ENCODE measurements at places on chromosomes 6 and 20. TPM values are rescaled to one million over a fixed set of nuclear protein-coding genes. Genes with fewer than 3 reads are reported as not detected.

GRCh38 chr6:151324488-151324825, 66.9 kb downstream of the ZBTB2 start:
- no peak for DNase-seq

- no peak for DNase-seq
These were observed 139.1 kb downstream of the CDH26 start for GRCh38 chr20:60097285-60097684.

DNA sequence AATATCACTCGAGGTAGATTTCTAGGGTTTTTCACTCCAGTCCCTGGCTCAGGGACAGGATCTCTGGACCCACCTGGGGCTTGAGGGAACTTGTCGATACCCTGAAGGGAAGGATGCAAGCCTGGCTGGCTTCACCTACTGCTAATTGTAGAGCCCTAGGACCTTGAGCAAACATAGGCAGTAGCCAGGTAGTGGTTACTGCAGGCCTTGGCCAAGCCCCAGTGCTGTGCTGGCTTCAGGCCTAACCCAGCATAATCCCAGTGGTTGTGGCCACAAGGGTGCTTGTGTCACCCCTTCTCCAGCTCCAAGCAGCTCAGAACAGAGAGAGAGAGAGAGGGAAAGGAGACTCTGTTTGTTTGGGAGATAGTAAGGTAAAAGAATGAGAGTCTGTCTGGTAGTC, 5.8 kb upstream of the MCM9 start:
- DNase-seq, result no peak

PRDM13 gene
- not detected for total RNA-seq

DNA sequence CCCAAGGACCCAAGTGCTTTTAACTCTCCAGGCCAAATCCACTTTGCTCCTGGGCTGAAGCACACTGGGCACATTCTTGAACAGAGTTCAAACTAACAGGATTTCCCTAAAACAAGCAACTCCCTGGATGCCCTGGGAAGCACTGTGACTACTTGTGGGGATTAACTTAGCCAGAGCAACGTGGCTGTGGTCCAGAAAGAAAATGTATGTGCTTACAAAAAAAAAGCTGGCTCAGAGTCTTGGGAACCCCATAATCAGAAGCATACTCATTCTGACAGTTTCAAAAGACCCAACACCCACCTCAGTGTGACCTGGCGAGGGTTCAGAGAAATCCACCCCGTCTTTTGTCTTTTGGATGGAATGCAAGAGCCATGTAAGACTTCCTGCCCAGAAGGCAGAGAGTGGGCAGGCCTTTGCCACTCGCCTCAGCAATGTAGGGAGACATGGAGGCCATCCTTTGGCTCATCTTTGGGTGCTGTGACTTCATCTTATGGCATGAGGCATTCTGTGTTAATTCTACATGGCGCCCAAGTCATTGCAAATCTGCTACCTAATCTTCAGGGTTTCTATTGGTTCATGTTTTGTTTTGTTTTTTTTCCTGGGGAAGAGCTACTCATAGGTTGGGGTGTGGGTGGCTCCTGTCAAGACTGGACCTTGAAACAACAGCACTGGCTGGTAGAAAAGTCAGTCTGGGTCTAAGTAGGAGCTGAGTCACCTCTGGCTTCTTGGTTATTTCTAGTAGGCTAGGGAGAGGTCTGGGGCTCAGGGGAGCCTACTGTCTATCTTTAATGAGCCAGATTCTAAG, 248.6 kb upstream of the SUPT3H start:
- DNase-seq, result no peak

CENPW gene
- total RNA-seq, result 56.5 TPM

GRCh38 chr20:3275966-3276679, 37.1 kb upstream of the SLC4A11 start:
- no peak for DNase-seq

- DNase-seq, result no peak
These were observed 43.5 kb upstream of the SCAF8 start for GRCh38 chr6:154689493-154690255.

DNA sequence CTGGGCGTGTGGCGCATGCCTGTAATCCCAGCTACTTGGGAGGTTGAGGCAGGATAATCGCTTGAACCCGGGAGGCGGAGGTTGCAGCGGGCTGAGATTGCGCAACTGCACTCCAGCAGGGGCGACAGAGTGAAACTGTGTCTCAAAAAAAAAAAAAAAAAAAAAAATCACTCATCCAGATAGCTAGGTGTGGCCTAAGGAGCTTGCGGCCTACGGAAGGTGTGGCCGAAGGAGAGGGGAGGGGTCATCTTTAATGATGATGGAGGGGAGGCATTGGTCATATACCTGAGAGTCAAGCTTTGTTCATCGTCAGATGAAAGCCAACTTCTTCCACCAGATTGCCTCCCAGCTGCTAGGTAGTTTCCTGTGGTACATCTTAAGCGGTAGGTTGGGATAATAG, 801 bp upstream of the PPARD start:
- DNase-seq, result no peak

- DNase-seq, result no peak
These were observed 93.3 kb downstream of the RNASET2 start for GRCh38 chr6:166862978-166863530.

- no peak for DNase-seq
These were observed at the start of gene MLIP for GRCh38 chr6:54111341-54112045. Gene MLIP, plus strand, starts transcription at chr6:54111443. Its CDS starts 37 bp downstream, at chr6:54111480.

- DNase-seq, result no peak
These were observed 44.9 kb downstream of the TNFRSF21 start for GRCh38 chr6:47264775-47265184.

SLC44A4 gene
- not detected for total RNA-seq

GSTA3 gene
- not detected for total RNA-seq

- DNase-seq, result no peak
These were observed 187.8 kb downstream of the KIF16B start for GRCh38 chr20:16385462-16385861.

GRCh38 chr6:28515676-28516075, at the start of gene GPX6:
Gene GPX6, minus strand, starts transcription at chr6:28515793. Its CDS starts 50 bp downstream, at chr6:28515743.
- DNase-seq, result no peak

DNA sequence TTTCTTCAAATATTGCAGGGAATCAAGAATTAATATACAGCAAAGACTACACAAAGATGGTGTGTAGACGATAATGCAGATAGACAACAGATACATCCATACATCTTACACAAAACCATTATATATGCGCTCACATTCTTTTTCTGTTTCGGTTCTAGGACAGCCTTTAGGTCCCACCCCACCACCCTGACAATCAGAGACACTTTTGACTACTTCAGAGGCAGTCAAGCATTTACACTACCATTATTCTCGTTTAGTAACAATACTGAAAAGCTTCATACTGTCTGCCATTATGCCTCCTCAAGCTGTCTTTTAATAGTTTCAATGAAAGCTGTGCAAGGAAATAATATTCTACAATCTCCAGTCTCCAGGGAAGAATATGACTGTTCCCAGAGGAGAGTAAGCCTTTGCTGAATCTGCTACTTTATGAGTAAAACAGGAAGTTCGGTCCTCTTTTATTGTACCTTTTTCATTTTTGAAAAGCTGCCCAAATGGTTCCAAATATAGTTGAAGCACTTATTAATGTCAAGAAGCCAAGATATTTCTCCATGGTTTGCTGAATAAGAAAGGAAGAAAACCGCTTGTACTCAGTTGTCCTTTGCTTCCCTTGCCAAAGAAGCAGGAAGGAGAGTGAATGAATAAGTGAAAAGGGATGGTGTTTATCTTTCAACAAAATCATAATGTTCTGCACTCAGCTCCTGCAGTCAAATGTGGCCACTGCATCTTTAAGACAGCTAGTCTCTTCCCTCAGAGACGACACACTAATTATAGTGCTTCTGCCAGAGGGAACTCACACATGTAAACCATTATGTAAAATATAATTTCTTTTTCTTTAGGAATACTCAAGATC, 468.3 kb downstream of the CDC5L start:
- no peak for DNase-seq

LTB gene
- 89.3 TPM for total RNA-seq

DNA sequence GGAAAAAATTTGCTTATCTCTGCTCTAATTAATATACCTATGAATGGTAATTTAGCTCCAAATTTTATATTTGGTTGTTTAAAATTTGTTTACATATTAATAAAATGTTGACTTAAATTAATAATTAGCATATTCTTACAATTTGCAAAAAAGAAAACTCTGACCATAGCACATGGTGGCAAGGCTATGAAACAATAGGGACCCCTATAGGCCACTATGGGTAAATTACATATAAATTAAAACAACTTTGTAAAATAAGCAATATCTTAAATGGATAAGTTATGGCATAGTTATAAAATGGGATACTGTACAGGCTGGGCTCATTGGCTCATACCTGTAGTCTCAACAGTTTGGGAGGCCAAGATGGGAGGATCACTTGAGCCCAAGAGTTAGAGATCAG, 76.0 kb downstream of the MKKS start:
- no peak for DNase-seq

DNA sequence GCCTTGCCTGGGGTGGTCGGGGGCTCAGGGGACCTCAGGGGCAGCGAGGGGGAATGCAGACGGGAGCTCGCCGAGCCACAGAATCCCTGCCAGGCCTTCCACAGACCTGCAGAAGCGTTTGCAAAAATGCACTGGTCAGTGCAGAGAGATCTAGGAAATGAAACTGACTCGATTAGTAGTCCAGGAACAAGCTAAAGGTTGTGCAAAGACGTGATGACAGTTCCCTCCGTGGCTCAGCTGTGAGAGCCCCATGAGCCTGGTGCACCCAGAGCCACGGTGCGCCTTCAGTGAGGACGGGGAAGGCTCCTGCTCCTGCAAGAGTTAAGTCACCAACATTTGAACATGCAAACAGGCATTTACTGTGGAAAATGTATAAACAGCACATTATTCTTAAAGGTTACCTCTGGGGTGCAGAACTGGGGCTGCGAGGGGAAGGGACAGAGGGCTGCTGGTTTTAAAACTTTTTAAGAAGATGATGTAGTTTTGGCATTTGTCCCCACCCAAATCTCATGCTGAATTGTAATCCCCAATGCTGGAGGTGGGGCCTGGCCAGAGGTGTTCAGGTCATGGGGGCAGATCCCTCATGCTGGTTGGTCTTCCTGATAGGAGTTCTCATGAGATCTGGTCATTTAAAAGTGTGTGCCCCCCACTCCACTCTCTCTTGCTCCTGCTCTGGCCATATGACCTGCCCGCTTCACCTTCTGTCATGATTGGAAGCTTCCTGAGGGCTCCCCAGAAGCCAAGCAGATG, 147.3 kb downstream of the DLL1 start:
- DNase-seq, result no peak

DNA sequence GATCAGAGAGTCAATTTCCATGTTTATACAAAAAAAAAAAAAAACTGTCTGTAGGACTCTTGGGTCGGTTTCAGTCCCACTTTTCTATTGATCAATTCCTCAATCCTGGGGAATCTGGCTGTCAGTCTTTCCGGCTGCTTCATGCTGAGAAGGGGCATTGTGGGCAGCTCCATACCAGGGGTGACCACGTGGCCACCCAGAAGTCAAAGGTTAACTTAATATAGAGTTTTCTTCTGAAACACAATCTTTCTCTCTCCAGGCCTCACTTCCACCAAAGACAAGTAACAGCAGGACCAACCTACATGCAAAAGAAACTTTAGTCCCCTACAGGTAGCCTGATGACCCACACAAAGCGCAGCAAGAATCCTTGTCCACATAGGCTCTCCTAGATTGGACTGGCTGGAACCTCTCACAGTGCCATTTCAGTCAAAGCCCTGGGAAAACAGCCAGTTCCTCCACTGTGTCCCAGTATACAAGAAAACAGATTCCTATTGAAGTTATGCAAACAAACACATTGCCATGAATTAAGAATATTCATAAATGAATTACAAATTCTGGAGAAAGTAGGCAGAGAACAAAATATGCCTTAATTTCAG, 18.5 kb upstream of the SERPINB9 start:
- DNase-seq, result no peak

DNA sequence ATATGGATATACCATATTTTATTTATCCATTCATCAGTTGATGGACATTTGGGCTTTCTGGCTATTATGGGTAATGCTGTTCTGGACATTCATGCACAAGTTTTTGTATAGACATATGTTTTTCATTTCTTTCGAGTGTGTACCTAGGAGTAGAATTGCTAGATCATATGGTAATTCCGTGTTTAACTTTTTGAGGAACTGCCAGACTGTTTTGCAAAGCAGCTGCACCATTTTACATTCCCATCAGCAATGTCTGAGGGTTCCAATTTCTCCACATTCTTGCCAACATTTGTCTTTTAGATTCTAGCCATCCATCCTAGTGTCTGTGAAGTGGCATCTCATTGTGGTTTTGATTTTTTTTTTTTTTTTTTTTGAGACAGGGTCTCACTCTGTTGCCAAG, 20.8 kb downstream of the SRC start:
- DNase-seq, result no peak

ARFRP1 gene
- 36.1 TPM for total RNA-seq

DNA sequence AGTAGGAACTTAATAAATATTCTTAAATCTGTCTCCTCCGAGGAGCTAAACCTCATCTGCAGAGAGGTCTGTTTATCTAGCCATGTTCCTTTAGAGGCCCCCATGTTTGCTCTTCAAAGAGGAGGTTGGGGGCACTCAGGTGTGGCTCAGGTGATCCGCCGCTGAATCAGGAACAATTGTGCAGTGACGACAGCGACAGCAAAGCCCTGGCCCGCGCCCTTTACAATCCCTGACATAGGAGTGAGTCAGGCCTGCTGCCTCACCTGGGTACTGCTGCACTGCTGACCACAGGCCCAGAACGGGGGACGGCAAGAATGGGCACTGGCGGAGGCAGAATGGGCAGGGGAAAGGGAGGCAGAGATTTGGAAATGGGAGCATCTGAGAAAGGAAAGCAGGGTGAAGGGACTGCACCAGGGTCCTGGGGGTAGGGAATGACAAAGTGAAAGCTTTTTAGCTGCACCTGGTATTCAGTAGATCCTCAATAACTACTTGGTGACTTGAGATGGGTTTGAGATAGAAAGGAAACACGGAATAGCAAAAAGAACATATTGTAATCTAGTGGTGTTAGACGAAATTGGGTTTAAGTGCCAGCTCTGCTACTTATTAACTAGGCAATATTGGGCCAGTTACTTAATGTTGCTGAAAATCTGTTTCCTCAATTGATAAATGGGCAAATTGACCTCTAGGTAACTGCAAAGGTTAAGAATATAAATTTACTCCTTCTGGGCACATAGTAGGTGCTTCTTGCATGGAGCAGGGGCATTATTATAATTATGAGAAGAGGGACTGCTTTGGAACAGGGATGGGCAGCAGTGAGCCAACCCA, 5.4 kb upstream of the IER3 start:
- DNase-seq, result no peak

- no peak for DNase-seq
These were observed 14.8 kb upstream of the BTN3A2 start for GRCh38 chr6:26349964-26350857.

- DNase-seq, result no peak
These were observed 29.9 kb downstream of the FRK start for GRCh38 chr6:116030770-116031169.

SERPINB6 gene
- 78.4 TPM for total RNA-seq

Measured in activated naive CD4-positive, alpha-beta T cell treated with anti-CD3 and anti-CD28 coated beads, Interleukin-2, amount 50 U/mL, for 72 hours (primary cell).